ENCODE measurements at places on chromosomes 1 and 21. TPM values are rescaled to one million over a fixed set of nuclear protein-coding genes. Genes with fewer than 3 reads are reported as not detected.

The KPRP gene
- total RNA-seq, result not detected

The CFHR1 gene
- total RNA-seq, result not detected

The IL10RB gene
- total RNA-seq, result 29.3 TPM

The S100A7 gene
- total RNA-seq, result not detected

The SLC5A3 gene
- total RNA-seq, result 5.7 TPM

The LMOD1 gene
- total RNA-seq, result 1.0 TPM

The LYST gene
- total RNA-seq, result 3.0 TPM

The CAPN8 gene
- total RNA-seq, result not detected

The SNAP47 gene
- total RNA-seq, result 50.5 TPM

The CCDC185 gene
- total RNA-seq, result not detected

The DNAH14 gene
- total RNA-seq, result 11.5 TPM

The TSPAN1 gene
- 2.0 TPM for total RNA-seq

The OLFML2B gene
- total RNA-seq, result 14.5 TPM

The NTMT2 gene
- total RNA-seq, result not detected

The PAPPA2 gene
- 1.3 TPM for total RNA-seq

The RAB4A gene
- 27.1 TPM for total RNA-seq

The LRRC8D gene
- total RNA-seq, result 37.8 TPM

The NPHS2 gene
- total RNA-seq, result not detected

The RBP7 gene
- not detected for total RNA-seq

The RGS1 gene
- not detected for total RNA-seq

The OR10Z1 gene
- not detected for total RNA-seq

The NPR1 gene
- total RNA-seq, result 1.0 TPM

The ARV1 gene
- total RNA-seq, result 12.9 TPM

The CDA gene
- total RNA-seq, result 1.9 TPM

The UQCRHL gene
- total RNA-seq, result 3.1 TPM

The LIN9 gene
- 5.6 TPM for total RNA-seq

The SLC44A5 gene
- 0.08 TPM for total RNA-seq

The LCE2A gene
- total RNA-seq, result not detected

The PRKCZ gene
- total RNA-seq, result 0.64 TPM

The RNU1-1 gene
- under 0.01 TPM for total RNA-seq

The ATP6V1G3 gene
- not detected for total RNA-seq

The IFNAR1 gene
- total RNA-seq, result 20.9 TPM

The CR1L gene
- total RNA-seq, result not detected

The AGMAT gene
- total RNA-seq, result 1.7 TPM

The AMPD1 gene
- total RNA-seq, result not detected

The LMX1A gene
- not detected for total RNA-seq

The CGN gene
- total RNA-seq, result 0.52 TPM

The MFAP2 gene
- total RNA-seq, result 35.5 TPM

The TMEM79 gene
- 6.6 TPM for total RNA-seq

The TTLL10 gene
- total RNA-seq, result not detected

The TNFAIP8L2 gene
- total RNA-seq, result not detected
